ENCODE measurements at places on chromosomes 11 and 22.

DNA sequence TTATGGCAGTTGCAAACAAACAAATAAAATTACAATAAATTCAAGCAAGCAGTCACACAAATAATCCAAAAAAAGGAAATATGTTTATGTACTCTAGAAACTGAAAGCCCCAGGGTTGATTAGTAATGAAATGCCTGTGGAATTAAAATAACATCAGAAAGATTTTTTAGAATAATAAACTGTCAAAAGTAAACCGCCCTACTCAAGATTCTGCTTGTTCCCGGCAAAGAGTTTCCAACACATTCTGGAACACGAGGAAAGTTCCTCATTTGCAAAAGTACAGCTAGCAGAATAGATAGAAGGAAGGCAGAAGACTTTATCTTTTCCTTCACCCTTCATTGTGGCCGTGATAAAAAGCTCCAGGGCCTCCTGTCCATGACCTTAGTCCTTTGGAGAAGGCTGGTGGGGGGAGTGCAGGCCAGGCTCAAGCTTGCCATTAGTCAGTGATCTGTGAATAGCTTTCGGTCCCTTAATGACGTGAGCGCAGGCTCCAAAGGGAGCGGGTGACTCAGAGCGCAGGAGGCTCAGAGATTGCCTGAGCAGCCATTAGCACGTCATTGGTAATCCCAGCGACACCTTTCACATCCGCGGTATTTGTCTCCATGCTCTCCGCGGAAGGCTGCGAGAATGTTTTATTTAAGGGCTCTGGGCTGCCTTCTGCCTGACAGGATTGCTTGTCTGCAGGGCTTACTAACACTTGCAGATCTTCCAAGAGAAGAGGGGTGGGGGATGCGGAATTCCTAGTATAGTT lies 458.3 kb downstream of the METTL15 start:
- peak; percentile 67 for DNase-seq

GRCh38 chr11:19398772-19399527 lies 158.2 kb upstream of the E2F8 start:
- no peak for DNase-seq

DNA sequence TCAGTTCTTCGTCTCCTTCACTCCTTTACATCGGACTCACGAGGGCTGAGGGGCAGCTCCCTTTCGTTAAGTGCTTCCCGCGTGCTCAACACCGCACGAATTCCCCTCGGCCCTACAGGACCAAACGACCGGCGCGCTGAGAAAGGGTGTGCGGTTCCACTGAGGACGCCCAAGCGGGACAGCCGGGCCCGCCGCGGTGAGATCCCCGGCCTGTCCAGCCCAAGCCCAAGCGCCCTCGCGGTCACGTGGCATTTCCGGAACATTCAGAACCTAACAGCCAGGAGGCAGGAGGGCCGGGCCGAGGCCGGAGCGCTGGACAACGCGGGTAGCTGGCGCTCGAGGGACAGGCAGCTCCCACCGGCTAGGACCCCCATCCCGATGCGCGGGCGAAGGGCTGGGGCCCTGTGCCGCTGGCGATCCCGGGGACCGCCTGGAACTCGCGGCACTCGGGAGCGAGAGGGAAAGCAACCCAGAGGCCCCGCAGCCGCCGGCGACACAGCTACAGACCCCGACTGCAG lies 737 bp upstream of the STIP1 start:
- DNase-seq = peak; percentile 87

GRCh38 chr22:37427711-37428635 lies 694 bp upstream of the ELFN2 start:
- no peak for DNase-seq

GRCh38 chr22:44261861-44262595 lies 50.7 kb downstream of the SHISAL1 start:
- peak; percentile 26 for DNase-seq

GRCh38 chr22:46047841-46048595 lies 71.1 kb upstream of the WNT7B start:
- no peak for DNase-seq

GRCh38 chr11:16871368-16871767 lies 132.9 kb downstream of the C11orf58 start:
- DNase-seq = no peak

- no peak for DNase-seq
These were observed 18.5 kb downstream of the APLP2 start for GRCh38 chr11:130088217-130088616.

DNA sequence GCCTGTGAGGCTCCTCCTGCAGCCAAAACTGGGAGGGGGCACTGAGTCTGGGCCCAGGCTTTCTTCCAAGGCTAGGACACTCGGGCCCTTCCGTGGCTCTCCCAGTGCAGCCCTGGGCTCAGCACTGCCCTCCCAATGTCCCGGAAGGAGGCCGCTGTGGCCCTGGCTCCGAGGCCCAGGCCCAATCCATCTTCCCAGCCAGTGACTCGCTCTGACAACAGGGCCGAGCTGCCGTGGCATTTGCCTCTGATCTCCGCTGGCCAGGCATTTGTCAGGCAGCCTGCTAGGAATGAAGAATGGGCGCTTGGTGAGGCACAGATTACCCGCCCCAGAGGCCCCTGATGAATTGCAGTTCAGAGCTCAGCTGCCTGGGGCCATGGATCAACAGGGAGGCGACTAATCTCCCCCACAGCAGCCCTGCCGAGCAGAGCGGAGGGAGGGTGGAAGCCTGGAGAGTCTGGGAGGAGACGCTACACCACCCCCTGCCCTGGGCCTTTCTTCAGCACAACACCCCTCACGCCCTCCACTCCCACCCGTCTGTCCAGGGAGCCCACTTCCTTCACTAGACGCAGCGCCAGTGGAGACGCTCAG lies 8.3 kb downstream of the FXYD2 start:
- DNase-seq = no peak

DNA sequence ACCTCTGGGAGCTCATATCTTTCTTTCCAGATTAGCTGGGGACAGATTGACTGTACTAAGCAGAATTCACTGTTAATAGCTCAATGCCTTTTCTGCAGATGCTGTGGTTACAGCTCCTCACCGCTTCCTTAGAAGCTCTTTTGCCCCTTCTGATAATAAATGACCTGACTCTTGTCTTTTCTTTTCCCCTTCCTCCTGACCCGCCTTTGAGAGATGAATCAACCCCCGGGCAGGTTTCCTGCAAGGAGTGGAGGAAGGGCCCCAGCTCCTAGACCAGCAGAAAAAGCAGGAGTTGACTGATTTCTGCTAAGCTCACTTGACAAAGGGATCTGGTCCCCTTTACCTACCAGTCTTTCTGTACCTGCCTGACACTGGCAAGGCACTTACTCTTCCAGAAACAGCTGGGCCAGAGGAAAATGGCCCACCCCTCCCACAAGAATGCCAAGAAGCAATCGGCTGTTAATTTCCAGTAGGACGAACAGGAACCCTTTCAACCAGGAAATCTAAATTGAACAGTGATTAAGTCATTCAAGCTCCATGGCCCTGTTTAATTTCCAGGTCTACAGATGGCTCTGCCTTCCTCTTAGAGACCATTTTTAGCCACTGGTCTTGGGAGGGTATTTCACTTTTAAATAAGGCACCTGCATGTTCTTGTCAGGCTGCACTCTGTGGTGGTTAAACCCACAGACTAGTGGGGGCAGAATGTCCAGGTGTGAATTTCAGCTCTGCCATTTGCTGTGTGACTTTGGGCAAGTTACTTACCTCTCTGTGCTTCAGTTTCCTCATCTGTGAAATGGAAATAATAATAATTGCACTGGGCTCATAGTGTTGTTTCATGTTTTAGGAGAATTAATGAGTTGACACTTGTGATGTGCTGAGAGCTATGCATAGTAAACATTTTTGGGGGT lies 67.5 kb downstream of the PRR5L start:
- no peak for DNase-seq

- no peak for DNase-seq
These were observed 74.8 kb upstream of the SLC22A12 start for GRCh38 chr11:64516226-64516625.

GRCh38 chr11:86706338-86707131 lies 34.1 kb upstream of the ME3 start:
- DNase-seq = no peak

- no peak for DNase-seq
These were observed 38.4 kb downstream of the GRK3 start for GRCh38 chr22:25602916-25603315.

DNA sequence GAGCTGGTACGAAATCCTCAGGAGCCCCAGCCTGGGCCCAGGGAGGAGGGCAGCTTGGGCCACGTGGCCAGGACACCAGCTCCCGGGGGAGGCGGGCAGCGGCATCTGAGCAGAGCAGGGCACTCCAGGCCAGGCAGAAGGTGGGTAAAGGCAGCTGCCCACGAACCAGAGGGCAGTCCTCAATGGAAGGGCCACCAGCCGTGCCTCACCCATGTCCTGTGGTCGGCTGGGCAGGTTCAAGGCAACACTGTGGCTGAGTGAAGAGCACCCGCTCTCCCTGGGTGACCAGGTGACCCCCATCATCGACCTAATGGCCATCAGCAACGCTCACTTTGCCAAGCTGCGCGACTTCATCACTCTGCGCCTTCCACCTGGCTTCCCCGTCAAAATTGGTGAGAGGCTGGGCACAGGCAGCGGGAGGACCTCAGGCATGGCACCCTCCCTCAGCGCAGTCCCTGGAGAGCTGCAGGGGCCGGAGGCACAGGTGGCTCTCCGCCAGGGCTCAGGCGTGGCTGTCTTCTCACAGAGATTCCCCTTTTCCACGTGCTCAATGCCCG lies 2.5 kb upstream of the SSH3 start:
- no peak for DNase-seq

GRCh38 chr11:10044618-10045017 lies 249.4 kb downstream of the SBF2 start:
- no peak for DNase-seq

GRCh38 chr11:34575671-34576070 lies 45.2 kb upstream of the EHF start:
- no peak for DNase-seq

DNA sequence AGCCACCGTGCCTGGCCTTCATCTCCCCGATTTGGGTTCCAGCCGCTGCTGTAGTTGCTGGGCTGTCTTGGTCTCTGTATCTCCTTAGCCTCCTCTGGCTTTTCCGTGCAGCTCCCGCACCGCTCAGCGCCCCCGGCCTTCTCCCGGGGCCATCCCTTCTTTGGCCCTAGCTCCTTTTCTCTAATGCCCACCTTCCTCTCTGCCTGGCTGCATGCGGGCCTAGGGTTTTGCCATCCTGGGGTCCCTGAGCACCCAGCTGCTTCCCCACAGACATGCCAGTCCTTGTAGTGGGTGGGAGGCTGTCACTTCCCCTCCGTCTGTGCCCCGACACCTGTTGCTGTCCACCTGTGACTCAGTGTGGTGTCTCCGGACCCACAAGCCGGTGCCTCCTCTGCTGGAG lies 36.4 kb downstream of the KCNJ4 start:
- no peak for DNase-seq

Measured in heart right ventricle (tissue), 16 donors.